ENCODE measurements at places on chromosomes 1 and 21. TPM values are rescaled to one million over a fixed set of nuclear protein-coding genes. Genes with fewer than 3 reads are reported as not detected.

GRCh38 chr1:119743308-119743707, 25.4 kb downstream of the HMGCS2 start:
- DNase-seq: no peak

SLC1A7 gene
- polyA plus RNA-seq: 0.20 TPM

TOMM20 gene
- 53.7 TPM for polyA plus RNA-seq

DNA sequence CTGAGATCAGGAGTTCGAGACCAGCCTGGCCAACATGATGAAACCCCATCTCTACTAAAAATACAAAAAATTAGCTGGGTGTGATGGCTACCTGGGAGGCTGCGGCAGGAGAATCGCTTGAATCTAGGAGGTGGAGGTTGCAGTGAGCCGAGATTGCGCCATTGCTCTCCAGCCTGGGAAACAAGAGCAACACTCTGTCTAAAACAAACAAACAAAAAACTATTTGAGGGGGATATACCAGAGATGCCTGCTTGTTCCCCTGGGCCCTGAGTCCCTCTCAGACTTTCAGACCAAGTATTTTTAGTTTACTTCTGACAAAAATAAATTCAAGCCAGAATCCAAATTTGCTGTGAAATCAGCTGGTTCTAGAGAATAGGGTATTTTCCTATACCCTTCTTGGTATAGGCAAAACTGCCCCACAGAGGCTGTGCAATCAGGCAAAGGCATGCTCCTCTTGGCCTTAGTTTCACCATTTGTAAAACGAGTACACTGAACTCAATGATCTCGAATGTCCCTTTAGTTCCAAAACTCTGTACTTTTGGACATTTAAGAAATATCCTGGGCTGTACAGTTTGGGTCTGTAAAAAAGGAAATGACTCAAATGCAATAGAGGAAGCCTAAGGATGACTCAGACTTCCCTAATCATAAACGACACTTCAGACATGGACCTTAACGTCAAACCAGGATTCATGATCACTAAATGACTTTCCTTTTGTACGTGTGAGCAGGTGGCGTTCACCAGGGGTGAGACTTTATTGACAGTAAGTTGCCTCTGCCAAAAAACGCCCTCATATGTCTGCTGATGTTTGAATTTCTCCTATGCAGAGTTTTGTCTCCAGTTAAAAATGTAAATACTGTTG, 16.1 kb downstream of the ENSA start:
- peak; percentile 74 for DNase-seq

KRTAP13-2 gene
- not detected for polyA plus RNA-seq

DNA sequence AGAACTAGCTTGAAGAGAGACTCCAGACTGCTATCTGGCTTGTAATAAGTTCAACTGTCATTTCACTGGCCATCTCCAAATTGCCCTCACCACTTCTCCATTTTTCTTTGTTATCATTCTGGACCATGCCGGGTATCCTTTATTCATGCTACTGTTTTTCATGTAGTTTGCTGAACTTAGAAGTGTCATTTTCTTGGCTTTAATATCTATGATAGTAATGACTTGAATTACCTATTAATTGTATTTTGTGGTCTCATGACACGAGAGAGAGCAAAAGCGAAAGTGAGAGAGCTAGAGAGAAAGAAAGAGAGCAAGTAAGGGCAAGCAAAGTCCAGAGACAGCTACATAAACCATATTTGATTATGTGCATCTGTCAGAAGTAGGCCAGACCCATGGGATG, 184.9 kb upstream of the ATP1B1 start:
- no peak for DNase-seq
